ENCODE measurements at places on chromosomes 4 and X. TPM values are rescaled to one million over a fixed set of nuclear protein-coding genes. Genes with fewer than 3 reads are reported as not detected.

DNA sequence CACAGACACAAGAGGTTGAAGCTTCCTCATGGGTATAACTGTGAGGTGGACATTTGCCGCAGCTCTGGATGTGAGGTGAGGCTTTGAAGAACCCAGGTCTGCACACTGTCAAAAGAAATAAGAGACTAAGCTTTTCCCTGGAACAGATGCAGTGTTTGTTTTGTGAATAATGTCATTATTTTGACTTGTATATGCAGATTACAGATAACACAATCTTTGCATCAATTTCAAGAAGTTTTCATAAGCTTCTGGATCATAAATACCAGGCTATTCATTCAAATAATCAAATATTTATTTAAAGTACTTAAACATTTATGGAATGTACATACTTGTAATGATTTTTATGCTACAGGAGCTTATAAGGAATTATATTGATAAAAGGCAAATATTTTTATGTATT, 174.8 kb downstream of the EPHA5 start:
- no peak for DNase-seq

- DNase-seq = no peak
These were observed 192.5 kb downstream of the SOWAHB start for GRCh38 chr4:76705472-76705871.

The TLR3 gene
- 14.9 TPM for total RNA-seq

The MAGEA2B gene
- total RNA-seq = not detected

- DNase-seq = no peak
These were observed 119.2 kb downstream of the IRF2 start for GRCh38 chr4:184355111-184355604.

GRCh38 chr4:4614925-4615678, 73.3 kb upstream of the STX18 start:
- DNase-seq = no peak

The FGF13 gene
- total RNA-seq = 13.8 TPM

The ZNF595 gene
- 23.7 TPM for total RNA-seq

The PAGE1 gene
- total RNA-seq = not detected
